ENCODE measurements at places on chromosomes 6 and 20.

GRCh38 chr20:19992996-19993908 is 23.9 kb upstream of the NAA20 start:
- no peak for DNase-seq

- DNase-seq: no peak
Observed at GRCh38 chr6:21227486-21227885, 366.1 kb upstream of the SOX4 start.

DNA sequence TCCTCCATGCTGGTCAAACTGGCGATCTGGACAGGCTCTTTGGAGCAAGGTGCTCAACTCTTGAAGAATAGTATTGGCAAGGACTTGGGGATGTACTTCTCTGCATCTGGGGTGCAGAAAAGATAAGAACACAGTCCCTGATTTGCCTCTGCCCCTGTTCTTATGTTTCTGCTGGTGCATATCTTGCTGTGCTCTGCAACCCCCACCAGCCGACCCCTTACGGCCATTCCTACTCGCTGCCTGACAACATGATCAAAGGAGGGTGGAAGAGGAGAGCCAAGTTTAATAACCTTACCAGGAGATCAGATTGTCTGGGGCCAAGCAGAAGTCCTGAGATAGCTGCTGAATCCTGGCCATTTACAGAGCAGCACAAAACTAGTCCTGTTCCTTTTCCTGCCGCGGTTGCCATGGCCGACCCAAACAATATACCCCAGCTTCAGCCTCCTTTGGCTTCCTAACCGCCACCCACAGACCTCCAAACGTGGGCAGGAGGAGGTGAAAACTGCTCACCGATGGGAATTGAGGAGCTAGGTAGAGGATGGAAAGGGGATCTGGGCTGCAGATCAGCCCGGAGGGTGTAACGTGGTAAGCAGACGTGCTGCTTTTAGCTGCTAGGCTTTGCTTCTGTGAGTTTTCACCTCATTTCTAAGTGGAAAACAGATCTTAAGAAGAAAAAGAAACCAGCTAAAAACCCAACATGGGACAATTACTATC is 60.9 kb downstream of the ATXN1 start:
- no peak for DNase-seq

DNA sequence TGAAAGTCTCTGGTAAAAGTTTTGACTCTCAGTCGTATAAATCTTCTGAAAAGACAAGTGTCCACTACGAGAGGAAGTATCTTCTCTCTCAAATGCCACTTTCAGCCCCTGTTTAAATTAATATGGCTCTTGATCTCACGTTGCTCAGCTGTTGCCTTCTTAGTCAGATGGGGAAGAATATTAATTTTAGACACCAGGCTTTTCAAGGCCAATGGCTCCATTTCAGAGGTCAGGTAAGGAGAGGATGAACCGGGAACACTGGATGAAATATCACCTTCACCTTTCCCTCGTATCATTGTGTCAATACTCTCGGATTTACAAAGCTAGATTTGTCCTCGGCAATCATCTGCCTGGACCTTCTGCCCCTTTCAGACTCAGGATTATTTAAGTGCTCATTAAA is at the start of gene MYLK4:
Gene MYLK4, minus strand, starts transcription at position 91 of the 400 bp plus-strand sequence. CDS start 1,628 bp downstream, outside the sequence.
- no peak for DNase-seq

- no peak for DNase-seq
Observed at GRCh38 chr6:149230712-149231460, 86.6 kb upstream of the TAB2 start.

DNA sequence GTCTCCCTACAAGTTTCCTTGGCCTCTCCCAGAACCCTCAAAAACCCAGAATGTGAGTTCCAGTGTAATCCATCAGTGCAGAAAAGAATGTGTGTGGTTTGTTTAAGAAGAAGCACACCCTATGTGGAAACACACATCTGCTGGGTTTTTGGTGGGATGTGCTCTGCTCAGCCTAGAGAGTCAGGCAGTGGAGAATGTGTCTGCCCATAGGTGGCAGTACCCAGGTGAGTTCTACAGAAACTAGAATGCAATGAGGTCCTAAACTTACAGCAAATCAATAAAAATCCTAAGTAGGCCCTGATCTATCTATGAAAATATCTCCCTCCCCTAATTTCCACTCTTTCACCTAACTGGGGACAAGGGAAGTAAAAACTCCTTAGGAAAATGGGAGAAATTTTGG is 437.3 kb downstream of the DHX35 start:
- DNase-seq: no peak

GRCh38 chr6:170243386-170243785 is 47.5 kb downstream of the DLL1 start:
- DNase-seq: no peak

GRCh38 chr20:62426699-62427131 is 624 bp downstream of the RBBP8NL start:
- DNase-seq: no peak

GRCh38 chr6:170596426-170596825 is 12.0 kb upstream of the PDCD2 start:
- DNase-seq: no peak

- no peak for DNase-seq
Observed at GRCh38 chr20:44746367-44747165, 901 bp downstream of the KCNK15 start.

DNA sequence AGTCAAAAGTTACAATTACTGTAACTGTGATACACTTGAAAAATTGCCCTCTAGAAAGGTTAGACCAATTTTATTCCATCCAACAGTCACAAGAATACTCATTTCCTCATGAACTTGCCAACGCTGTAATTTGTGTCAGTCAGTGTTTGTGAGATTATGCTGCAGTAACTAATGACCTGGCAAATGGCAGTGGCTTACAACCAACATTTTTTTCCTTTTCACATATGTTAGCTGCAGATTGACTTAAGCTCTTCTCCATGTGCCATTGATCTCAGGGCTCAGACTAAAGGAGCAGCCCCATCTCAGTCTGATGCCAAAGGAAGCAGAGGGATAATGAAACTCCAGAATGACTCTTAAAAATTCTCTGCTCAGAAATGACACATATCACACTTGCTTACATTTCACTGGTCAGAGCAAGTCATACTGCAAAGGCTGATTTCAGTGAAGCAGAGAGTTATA is 92.3 kb upstream of the ELOVL5 start:
- DNase-seq: no peak

GRCh38 chr20:251354-251753 is 6.2 kb upstream of the DEFB132 start:
- no peak for DNase-seq

GRCh38 chr6:127022302-127022701 is 96.2 kb upstream of the RSPO3 start:
- DNase-seq: no peak

GRCh38 chr6:39313526-39314272 is 520 bp downstream of the KCNK17 start:
- DNase-seq: no peak

DNA sequence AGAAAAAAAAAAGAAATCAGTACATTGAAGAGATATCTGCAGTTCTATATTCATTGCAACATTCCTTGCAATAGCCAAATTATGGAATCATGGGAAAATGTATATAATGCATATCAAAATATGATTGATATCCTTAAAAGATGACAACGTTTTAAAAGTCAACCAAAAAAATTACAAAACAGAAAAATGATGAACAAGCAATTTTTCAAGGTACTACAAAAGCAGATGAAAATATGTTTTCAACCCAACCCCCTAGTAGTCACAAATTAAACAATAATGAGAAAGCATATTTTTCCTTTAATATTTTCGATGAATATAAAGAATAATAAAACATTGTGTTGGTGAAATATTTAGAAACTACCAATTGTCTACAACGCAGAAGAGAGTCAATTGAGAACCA is 497.6 kb downstream of the MEI4 start:
- no peak for DNase-seq

- no peak for DNase-seq
Observed at GRCh38 chr20:62132421-62132820, 10.1 kb downstream of the LSM14B start.

GRCh38 chr6:28537509-28538140 is 11.9 kb downstream of the GPX5 start:
- DNase-seq: peak; percentile 5

GRCh38 chr20:17904027-17904426 is 64.6 kb downstream of the SNX5 start:
- no peak for DNase-seq

- DNase-seq: no peak
Observed at GRCh38 chr6:15522427-15522826, 140.4 kb downstream of the DTNBP1 start.

- no peak for DNase-seq
Observed at GRCh38 chr6:16774437-16774836, 13.2 kb upstream of the ATXN1 start.

DNA sequence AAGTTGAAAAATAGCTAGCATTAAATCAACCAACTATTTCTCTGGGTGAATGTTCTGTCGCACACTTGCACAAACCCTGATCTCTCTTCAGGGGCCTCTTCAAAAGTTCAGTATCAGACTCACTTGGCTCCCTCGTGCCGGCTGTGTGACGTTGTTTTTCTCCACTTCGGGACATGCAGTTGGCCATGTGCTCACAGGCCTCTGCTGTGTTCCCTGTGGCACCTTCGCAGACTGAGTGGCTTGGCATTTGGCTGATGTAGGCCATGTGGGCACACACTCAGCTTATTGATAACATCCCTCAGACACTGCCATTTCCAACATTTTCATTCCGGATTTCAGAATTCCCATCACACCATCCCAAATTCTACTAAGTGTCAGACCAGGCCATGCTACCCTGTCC is 49.3 kb downstream of the PACRG start:
- DNase-seq: no peak

GRCh38 chr6:122124908-122125307 is 274.5 kb upstream of the HSF2 start:
- no peak for DNase-seq

GRCh38 chr6:136959471-136959891 is 37.4 kb downstream of the SLC35D3 start:
- no peak for DNase-seq

DNA sequence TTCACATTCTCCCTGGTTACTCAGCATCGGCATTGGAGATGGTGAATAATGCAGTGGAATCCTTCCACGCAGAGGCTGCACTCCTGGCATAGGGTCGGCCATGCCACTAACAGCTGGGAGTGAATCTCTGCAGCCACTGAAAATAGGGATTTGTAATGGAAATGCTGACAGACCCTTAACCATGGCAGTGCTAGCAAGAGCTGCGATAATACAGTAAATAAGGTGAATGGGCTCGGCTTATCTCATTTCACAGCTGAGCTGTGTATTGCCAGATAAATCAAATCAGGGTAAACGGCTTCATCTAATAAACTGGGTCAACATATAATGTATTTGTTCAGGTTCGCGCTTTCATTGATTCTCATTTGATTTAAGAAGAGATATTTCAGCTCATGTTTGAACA is 156.8 kb downstream of the SLC35B3 start:
- no peak for DNase-seq

DNA sequence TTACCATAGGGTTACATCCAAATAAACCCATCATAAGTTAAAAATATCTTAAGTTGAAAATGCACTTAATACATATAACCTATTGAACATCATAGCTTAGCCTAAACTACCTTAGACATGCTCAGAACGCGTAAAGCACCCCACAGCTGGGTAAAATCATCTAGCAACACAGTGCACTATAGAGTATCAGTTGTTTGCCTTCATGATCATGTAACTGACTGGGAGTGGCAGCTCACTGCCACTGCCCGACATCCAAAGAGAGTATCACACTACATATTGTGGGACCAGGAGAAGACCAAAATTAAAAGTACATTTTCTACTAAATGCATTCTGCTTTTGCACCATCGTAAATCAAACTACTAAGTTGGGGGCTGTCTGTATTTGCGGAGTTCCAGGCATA is 31.7 kb downstream of the THEMIS start:
- DNase-seq: no peak

- DNase-seq: no peak
Observed at GRCh38 chr20:4926531-4927156, 74.7 kb downstream of the SLC23A2 start.

DNA sequence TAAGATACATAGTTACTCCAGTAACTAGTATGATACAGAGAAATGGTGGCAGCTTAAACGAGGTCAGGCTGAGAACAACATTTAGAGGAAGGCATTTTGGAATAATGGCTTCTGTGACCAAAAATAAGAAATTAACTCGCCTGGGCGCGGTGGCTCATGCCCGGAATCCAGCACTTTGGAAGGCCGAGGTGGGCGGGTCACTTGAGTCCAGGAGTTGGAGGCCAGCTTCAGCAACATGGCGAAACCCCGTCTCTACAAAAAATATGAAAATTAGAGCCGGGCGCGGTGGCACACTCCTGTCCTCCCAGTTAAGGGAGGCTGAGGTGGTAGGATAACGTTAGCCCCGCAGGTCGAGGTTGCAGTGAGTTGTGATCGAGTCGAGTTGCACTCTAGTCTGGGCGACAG is 1.8 kb downstream of the IGF2R start:
- no peak for DNase-seq

DNA sequence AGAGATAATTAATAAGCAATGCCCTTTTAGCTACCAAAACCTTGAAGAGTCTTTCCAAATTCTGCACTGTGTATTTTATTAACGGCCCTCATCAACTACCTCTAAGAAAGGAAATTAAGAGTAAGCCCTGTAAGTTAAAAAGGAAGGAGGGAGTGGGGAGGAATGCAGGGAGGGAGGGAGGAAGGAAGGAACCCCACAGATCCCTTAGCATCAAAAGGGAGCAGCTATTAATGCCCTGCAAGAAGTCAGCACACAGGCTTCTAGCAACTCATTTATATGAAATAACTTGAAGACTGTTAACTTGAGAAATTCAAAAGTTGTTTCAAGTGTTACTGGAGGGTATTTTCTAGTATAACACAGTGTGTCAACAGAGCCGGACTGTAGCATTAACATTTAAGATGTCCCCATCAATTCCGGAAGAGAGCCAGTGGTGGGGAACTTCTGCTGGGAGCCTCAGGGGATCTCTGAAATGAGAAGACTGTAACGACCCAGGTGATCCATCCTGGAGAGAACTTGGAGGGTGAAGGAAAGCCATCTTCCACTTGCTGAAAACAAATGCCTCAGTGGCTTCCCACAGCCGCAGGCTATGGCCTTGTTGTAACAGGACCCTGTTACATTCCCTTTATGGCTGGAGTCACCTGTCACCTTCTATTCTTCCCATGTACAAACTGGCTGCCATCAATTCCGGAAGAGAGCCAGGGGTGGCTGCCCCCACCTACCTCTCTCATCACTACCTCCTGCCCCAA is 33.2 kb downstream of the SLC22A23 start:
- DNase-seq: no peak

DNA sequence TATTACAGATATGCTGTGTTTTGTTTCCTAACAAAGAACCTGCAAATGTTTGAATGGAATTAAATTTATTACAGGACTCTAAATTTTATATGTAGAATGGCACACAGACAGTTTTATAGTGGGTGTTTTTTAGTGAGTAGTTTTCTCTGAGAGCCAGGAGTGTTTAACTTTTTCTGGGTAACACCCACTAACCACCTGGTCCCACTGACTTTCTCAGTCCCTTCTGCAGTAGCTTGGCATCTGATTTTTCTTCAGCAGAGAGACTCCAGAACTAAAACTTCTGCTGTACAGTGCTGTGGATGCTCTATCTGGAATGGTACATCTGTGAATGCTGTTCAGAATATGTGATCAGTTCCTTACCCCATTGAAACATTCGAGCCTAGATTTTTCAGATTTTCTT is 6.3 kb downstream of the YWHAB start:
- no peak for DNase-seq

GRCh38 chr6:158071121-158072082 is 89.7 kb downstream of the SYNJ2 start:
- no peak for DNase-seq
